GM20000 (cell line): ENCODE measurements at places on chromosomes 6 and 20.

- DNase-seq = no peak
These were observed 496.3 kb upstream of the MAP3K7 start for GRCh38 chr6:91083211-91083610.

- no peak for DNase-seq
These were observed 84.1 kb upstream of the POPDC3 start for GRCh38 chr6:105263685-105264610.

GRCh38 chr20:23565503-23566045 lies 2.7 kb downstream of the CST9L start:
- DNase-seq = no peak

- no peak for DNase-seq
These were observed 54.6 kb downstream of the GMDS start for GRCh38 chr6:2190661-2191389.

DNA sequence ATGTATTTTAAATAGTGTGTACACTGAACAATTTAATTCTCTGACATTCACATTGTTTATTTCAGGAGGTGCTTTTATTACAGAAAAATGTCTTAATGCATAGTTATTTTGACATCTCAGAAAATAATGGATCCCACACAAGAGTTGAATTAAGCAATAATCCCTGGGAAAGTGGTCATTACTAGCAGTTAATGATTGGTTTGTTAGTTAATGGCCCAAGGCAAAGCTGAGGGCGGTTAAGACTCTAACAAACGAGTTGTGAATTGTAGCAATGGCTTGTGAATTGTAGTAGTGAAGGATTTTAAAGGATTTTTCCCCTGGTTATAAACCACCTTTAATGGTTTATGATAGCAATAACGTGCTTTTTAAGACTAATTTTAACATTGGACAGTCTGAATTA lies 1316.0 kb upstream of the GJE1 start:
- DNase-seq = no peak
